Type B pancreatic cell (in vitro differentiated cells): ENCODE measurements at places on chromosomes 2 and 18. TPM values are rescaled to one million over a fixed set of nuclear protein-coding genes. Genes with fewer than 3 reads are reported as not detected.

DNA sequence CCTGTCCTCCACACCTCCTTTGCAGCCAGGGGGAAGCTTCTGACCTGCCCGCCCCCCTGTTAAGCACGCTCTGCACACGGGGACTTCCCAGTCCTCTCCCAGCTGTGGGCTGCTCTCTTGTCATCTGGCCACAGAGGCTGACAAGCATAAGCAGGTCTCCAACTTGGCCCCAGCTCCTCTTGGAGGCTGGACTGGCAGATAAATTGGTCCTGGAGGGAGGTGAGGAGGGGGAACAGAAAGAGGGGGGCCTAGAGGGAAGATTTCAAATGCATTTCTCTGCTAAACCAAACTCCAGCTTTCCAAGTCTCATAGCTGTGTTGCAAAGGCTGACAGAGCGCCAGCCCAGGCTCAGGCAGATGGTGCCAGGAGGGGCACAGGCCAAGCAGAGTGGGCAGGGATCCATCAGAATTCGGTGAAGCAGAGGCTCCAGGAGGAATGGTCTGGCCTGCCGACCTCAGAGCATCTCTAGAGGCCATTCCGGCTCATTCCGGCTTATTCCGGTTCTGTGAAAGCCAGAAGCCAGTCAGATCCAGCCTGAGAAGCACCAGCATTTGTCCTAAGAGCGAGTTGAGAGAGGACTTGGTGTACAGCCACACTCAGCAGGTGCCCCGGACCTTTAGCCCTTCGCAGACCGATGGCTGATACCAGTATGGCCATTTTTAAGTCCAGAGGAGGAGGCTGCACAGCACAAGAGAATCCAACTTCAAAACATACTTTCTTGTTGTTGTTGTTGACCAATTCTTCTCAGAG lies 508.9 kb upstream of the MYT1L start:
- no peak overlapping the region for H3K27ac ChIP-seq
- no peaks in the 10 kb centered on the region for H3K4me1 ChIP-seq
- no peak overlapping the region for H3K4me3 ChIP-seq
- no peak for DNase-seq
- no peaks in the 10 kb centered on the region for H3K36me3 ChIP-seq

DNA sequence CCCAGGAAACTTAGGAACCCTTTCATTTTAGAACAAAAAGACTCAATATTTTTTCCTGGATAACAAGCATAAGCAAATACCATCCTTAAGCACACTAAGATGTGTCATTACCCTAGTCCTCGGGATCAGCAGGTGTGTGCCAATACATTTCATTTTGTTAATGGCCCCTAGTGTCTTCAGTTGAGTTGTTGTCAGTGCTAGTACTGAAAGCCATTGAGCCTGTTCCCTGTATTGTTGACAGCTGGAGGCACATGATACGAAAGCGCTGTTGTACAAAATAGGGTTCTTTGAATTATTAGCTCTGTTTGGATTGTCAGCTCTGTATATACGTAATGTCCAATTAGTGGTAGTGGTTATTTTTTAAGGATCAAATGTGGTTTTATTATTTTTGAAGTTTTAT lies 29.5 kb downstream of the VAPA start:
- H3K4me1 ChIP-seq, result no peaks in the 10 kb centered on the region
- no peak overlapping the region for H3K27ac ChIP-seq
- DNase-seq, result no peak

DNA sequence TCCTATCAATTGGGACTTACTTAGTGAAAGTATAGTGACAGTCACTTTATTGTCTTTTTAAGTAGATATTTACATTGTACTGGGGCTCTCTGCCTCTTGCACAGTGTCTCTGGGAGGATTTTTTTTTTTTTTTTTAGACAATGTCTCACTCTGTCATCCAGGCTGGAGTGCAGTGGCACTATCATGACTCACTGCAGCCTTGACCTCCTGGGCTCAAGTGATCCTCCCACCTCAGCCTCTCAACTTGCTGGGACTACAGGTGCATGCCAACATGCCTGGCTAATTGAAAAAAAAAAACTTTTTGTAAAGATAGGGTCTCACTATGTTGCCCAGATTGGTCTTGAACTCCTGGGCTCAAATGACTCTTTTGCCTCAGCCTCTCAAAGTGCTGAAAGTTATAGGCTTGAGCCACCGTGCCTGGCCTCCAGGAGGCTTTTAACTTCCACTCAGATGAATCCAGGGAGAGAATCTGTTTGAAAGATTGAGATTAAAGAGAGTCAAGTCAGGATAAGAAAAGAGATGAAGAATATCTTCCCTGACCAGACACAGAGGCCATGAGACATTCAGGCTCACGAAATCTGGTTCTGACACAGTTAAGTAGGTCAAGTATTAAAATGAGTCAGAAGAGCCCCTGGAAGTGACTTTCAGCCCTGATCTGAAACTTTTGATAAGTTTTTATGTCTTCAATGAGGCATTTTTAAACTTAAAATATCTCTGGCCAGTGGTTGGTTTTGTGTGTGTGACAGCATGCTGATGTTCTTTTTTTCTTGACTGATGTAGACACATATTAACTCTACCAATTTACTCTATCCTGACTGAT lies 18.3 kb downstream of the ARHGEF33 start:
- H3K36me3 ChIP-seq, result no peaks in the 10 kb centered on the region
- no peak overlapping the region for H3K27ac ChIP-seq
- DNase-seq, result no peak

MDH1B gene
- total RNA-seq, result 0.64 and 4.7 TPM in 2 replicates

DNA sequence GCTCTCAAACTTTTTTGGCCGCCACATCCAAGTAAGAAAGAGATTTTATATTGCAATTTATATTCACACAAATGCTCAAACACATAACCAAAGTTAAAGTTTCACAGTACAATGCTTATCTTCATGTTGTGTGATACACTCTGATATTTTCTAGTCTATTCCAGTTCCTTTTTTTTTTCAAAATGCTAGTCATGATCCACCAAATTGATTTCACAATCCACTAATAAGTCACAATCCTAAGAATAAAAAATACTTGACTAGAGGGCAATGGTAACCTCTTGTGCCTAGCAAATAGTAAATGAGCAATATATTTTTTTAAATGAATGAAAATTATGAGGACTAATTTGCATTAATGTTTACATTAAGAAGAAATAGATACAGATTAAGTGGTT lies 5.8 kb upstream of the PTPN4 start:
- no peaks in the 10 kb centered on the region for H3K4me1 ChIP-seq
- DNase-seq, result no peak
- no peak overlapping the region for H3K4me3 ChIP-seq
- H3K27me3 ChIP-seq, result peaks cover 7% of the 10 kb centered on the region

ASB18 gene
- total RNA-seq, result not detected in 2 replicates

FER1L5 gene
- 0.75 TPM in 1 of 2 replicates, not detected in the other for total RNA-seq

PCARE gene
- total RNA-seq, result not detected in 2 replicates

GRCh38 chr18:58728719-58729118 lies 57.5 kb downstream of the MALT1 start:
- peaks cover 8% of the 10 kb centered on the region for H3K4me1 ChIP-seq
- H3K27ac ChIP-seq, result no peak overlapping the region
- no peak for DNase-seq
- H3K27me3 ChIP-seq, result no peaks in the 10 kb centered on the region
- peaks cover 26% of the 10 kb centered on the region for H3K36me3 ChIP-seq
- no peak overlapping the region for H3K4me3 ChIP-seq

INHBB gene
- total RNA-seq, result 4.9 and 7.5 TPM in 2 replicates

DNA sequence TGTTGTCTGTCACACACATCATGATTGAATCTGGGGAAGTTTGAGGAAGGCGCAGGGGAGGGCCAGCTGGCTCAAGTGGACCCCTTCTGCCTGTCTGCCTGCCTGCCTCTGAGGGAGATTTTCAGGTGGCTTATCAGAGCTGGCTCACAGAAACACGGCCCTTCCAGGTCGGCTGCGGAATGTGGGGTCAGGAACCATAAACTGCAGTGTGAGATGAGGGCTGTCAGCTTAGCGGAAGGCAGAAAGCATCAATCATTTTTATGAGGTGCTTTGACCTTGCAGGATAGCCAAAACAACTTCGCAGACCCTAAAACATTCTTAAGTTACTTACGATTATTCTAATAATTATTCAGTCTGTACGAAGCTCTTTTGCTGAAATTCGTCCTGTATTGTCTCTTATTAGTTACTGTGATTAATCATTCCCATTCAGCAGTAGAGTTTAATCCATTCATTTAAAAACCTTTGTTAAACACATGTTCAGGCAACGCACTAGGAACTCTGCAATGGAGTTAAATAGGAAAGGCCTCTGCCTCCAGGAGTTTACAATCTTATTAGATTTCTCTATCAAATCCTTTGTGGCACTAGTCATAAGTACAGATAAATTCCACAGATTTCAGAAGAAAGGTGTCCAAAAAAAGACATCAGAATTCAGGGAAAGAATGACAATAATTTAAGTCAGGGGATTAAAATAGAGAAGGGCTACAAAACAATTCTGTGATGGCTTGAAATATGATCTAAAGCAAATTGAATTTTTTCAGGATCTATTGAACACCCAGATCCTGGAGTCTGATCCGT lies 371.6 kb downstream of the HRH4 start:
- DNase-seq, result no peak
- H3K4me1 ChIP-seq, result peaks cover 34% of the 10 kb centered on the region
- peak overlapping the region; percentile 7 for H3K4me3 ChIP-seq

DNA sequence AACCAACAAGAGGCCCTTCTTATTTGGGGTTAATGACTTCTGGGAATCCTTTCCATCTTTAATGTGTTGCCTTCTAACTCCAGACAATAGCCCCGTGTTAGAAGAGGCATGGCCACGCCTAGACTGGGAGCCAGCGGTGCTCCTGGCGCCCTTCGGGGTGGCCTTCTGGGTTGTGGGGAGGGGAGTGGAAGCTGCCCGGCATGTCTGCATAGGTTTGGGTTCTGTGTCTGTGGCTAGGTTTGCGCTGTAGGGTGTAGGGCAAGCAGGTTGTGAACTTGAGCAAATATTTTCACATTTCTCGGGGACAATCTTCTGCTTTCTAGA lies 40.4 kb downstream of the CELF4 start:
- peak overlapping the region; percentile 42 for H3K27ac ChIP-seq
- no peaks in the 10 kb centered on the region for H3K36me3 ChIP-seq
- peaks cover 52% of the 10 kb centered on the region for H3K4me1 ChIP-seq
- no peak for DNase-seq
- H3K4me3 ChIP-seq, result peak overlapping the region; percentile 81
- H3K27me3 ChIP-seq, result peaks cover 63% of the 10 kb centered on the region

GRCh38 chr2:26769089-26769761 lies 5.1 kb downstream of the SLC35F6 start:
- no peaks in the 10 kb centered on the region for H3K27me3 ChIP-seq
- H3K4me3 ChIP-seq, result peak overlapping the region; percentile 65
- peaks cover 42% of the 10 kb centered on the region for H3K4me1 ChIP-seq
- DNase-seq, result no peak

SCYGR4 gene
- total RNA-seq, result not detected in 2 replicates

- DNase-seq, result no peak
- H3K27me3 ChIP-seq, result no peaks in the 10 kb centered on the region
- H3K36me3 ChIP-seq, result no peaks in the 10 kb centered on the region
- no peak overlapping the region for H3K27ac ChIP-seq
- peaks cover 4% of the 10 kb centered on the region for H3K4me1 ChIP-seq
Measured at GRCh38 chr18:39313992-39314391, 1748.4 kb upstream of the CELF4 start.

LRRC30 gene
- not detected in 2 replicates for total RNA-seq

OSBPL6 gene
- total RNA-seq, result 2.9 and 6.9 TPM in 2 replicates

GRCh38 chr18:74353169-74353775 lies 37.6 kb downstream of the C18orf63 start:
- H3K4me3 ChIP-seq, result no peak overlapping the region
- no peaks in the 10 kb centered on the region for H3K36me3 ChIP-seq
- DNase-seq, result no peak
- H3K27me3 ChIP-seq, result peaks cover 17% of the 10 kb centered on the region
- no peaks in the 10 kb centered on the region for H3K4me1 ChIP-seq

GRCh38 chr2:196195302-196195701 lies 23.9 kb upstream of the STK17B start:
- H3K36me3 ChIP-seq, result no peaks in the 10 kb centered on the region
- no peaks in the 10 kb centered on the region for H3K4me1 ChIP-seq
- DNase-seq, result no peak
- no peak overlapping the region for H3K4me3 ChIP-seq
- no peak overlapping the region for H3K27ac ChIP-seq

RTTN gene
- 10.6 and 29.3 TPM in 2 replicates for total RNA-seq

DSC2 gene
- 85.4 and 352 TPM in 2 replicates for total RNA-seq

DNA sequence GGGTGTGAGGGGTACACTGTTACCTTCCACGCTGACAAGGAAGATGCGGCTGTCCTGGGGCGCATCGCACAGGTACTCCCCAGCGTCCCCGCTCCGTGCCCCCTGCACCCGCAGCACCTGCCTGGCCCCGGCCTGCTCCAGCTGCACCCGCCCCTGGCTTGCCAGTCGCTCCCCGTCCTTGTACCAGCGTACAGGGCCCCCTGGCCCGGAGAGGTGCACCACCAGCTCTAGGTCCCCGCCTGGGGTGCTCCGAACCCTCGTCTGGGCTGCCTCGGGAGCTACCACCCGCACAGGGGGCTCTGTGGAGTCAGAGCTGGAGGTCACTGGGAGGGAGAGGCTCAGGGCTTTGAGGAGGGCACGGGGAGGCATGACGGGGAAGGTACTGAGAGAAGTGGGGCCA lies 13.5 kb downstream of the TMEM198 start:
- H3K36me3 ChIP-seq, result peaks cover 7% of the 10 kb centered on the region
- H3K27me3 ChIP-seq, result peaks cover 2% of the 10 kb centered on the region
- DNase-seq, result no peak
- peaks cover 5% of the 10 kb centered on the region for H3K4me1 ChIP-seq
- no peak overlapping the region for H3K4me3 ChIP-seq

DNA sequence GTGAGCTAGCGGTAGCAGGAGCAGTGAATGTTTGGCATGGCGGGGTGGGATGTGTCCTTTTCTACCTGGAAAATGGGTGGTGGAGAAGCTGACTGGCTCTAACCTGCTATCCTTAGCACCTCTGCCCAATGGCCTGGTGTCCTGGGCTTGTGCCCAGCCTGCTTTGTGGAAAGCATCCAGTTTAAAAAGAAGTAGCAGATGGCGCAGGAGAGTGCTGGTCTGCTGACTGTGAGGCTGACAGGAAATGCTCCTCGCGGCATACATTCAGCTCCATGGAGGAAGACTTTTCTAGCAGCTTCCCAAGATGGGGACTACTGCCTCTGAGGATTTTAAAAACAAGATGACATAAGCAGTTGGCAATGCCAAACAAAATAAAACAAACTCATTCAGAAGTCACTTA lies 56.2 kb upstream of the LYPD6B start:
- H3K4me3 ChIP-seq, result no peak overlapping the region
- H3K27ac ChIP-seq, result no peak overlapping the region
- H3K36me3 ChIP-seq, result peaks cover 26% of the 10 kb centered on the region
- DNase-seq, result no peak
- no peaks in the 10 kb centered on the region for H3K27me3 ChIP-seq

POMC gene
- total RNA-seq, result 0.87 and 1.5 TPM in 2 replicates
